ENCODE measurements at places on chromosomes 3 and 15.

GRCh38 chr3:25419251-25419650 is 8.8 kb upstream of the RARB start:
- no peak for DNase-seq

GRCh38 chr3:47404431-47404876 is 23.6 kb downstream of the PTPN23 start:
- DNase-seq: no peak

GRCh38 chr3:182795389-182795782 is 2.1 kb downstream of the ATP11B start:
- no peak for DNase-seq

GRCh38 chr3:45188719-45189659 is 37.1 kb downstream of the TMEM158 start:
- no peak for DNase-seq

DNA sequence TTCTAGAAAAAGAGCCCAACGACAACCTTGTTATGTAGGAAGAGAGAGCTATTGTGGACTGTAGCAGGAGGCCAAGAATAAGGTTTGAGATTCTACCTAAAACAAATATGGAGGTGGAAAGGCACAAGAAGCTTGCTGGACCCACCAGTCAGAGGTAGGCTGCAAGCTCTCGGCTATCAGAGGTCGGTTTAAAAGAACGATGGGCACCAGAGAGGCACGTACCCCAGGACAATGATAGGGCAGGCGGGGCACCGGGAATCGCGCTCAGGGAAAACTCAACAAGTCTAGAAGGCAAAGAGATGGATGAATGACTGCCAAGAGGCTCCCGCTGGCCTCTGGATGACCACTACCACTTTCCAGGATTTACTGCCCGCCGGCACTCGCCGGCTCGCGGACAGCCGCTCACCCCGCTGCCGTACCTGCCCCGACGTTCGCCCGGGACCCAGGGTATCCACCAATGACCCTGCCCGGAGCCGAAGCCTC is 1.1 kb downstream of the HDGFL3 start:
- no peak for DNase-seq

Measured in GM04503 (cell line).